ENCODE measurements at places on chromosomes 6 and 20. TPM values are rescaled to one million over a fixed set of nuclear protein-coding genes. Genes with fewer than 3 reads are reported as not detected.

DNA sequence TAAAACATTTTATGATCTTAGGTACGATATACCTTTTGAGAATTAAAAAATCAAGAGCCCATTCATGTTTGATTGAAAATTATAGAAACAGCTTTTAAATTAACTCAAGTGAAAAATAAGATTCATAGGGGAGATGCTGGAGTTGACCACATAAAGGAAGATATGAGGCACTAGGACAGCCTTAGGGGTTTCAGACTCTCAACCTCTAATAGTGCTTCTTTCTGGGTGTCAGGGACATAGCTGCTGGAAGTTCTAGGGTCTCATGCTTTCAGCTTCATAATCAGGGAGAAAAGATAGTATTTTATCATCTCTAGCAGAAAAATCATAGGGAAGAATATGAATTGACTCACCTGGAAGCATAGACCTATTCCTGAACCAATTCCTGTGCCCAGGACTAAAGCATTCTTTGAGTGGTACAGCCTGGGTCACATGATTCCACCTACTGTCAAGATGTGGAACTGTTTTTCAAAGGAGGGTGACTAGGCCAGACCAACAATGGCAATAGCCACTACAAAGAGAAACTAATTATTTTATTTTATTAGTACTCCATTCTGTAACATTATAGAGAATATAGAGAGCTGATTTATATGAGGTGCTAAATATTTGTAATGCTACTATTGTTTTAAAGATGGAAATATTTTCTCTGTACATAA is 27.8 kb upstream of the CENPW start:
- DNase-seq = no peak

DNA sequence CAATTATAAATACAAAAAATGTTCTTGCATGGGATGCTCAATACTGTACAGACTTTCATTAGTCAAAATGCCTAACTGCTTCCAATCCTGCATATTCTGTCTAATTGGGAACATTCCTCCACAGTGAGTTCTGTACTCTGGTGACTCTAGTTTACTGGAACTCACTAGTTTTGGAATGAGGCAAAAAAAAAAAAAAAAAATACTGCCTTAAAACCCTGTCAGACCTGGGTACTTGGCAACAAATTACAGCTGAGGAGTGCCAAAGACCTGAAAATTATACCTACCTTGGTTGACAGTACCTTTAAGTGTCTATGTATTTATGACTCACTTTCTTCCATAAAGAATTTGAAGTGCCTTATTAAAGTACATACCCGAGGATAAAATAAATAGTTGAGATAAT is 276.7 kb downstream of the FARS2 start:
- DNase-seq = no peak

- DNase-seq = no peak
Observed at GRCh38 chr20:9233804-9234203, 164.9 kb downstream of the PLCB4 start.

- no peak for DNase-seq
Observed at GRCh38 chr6:167113047-167113754, 9.7 kb upstream of the CCR6 start.

DNA sequence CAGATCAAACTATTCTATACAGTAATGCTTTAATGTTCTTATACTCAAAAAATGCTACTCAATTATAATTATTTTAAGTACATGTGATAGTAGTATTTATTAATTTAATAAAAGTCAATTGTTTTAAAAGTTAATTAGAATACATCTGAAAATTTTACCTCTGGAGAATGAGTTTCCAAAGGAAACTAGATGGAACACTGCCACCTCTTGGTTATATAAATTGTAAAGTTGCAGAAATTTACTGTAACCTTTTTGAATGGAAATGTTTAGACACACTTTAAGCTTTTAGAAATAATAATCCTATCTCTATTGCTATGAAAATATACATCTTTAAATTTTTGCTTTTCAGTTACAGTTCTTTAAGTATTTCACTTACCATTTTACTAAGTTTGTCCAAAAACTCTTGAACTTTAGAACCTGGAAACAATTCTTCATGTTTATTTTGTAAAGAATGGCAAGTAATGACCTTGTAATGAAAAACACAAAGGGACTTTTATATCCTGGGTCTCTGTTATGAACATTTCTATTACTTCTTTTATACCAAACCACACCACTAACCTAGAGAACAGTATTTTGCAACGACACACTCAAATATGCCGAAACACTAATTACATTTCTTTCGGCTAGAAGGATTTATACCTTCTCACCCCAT is 10.9 kb upstream of the BMP5 start:
- DNase-seq = no peak

- DNase-seq = no peak
Observed at GRCh38 chr6:28232785-28233184, 7.7 kb downstream of the ZSCAN9 start.

GRCh38 chr6:35305117-35305516 is 7.5 kb downstream of the DEF6 start:
- no peak for DNase-seq

DNA sequence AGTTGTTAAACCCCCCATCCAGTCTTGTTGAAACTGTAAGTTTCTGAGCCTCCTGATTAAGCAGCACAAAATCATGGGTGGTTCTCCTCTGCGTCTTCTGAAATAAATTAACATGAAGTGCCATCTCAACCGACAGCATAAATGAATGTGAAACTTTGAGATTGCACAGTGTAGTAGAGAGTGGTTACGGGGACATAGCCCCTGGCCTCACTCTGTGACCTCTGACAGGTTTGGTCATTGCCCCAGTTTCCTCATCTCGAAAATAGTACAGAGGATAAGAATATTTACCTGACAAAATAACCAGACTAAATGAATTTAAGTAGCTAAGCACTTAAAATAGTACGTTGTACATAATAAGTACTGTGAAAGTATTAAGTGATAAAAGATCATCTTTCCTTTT is 19.1 kb downstream of the NKX2-4 start:
- DNase-seq = no peak

DNA sequence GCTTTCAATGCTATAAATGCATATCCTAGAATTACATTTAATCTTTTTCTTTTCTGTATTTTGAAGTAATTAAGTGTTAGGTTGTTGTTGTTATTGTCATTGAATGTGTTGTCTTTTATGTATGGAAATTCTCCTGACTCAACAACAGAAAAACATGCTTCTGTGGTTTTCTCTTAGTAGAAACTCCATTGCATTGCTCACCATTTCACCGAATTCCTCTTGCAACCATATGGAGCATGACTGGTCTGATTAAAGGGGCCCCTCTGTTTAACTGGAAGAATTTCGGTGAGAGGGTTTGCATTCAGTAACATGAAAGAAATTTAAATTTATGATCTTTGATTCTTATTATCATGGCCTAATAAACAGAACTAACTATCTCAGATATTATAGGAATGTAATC is 454.3 kb upstream of the JARID2 start:
- DNase-seq = no peak

GRCh38 chr6:169162249-169162648 is 91.4 kb downstream of the THBS2 start:
- no peak for DNase-seq

- DNase-seq = no peak
Observed at GRCh38 chr6:158907931-158908330, 88.8 kb upstream of the EZR start.

DNA sequence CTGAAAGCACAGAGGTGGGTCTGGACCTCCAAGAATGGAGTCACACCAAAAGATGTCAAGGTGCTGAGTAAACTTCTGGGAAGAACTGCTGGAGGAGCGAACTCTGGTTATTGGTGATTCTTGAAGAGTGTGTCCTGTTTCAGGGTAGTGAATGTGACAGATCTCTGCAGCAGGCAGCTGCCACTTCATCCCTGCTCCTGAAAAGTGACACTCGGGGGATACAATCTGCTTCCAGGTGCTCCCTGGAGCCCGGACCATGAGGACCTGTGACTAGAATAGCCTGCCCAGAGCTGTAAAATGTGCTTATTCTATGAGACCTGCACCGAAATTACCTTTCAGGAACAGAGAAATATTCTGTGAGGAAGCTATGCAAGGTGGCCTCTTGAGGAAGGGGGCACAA is 191.1 kb downstream of the FOXC1 start:
- no peak for DNase-seq

DNA sequence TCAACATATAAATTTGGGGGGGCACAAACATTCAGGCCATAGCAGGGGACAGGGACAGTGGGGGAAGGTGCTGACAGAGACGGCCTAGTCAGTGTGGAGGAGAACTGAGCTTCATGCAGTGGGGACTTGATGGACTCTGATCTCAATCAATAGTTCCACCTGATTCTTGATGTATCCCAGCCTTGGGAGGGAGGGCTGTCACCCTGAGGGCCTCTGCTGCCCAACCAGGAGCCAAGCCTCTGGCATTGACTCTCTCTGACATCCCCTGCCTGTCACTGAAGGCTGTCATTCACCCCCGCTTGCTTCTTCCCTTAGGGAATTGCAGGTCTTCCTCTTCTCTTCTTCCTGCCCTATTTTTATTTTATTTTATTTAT is 180.6 kb upstream of the TAB2 start:
- DNase-seq = no peak

GRCh38 chr6:56524891-56525703 is 117.6 kb downstream of the DST start:
- DNase-seq = no peak

- no peak for DNase-seq
Observed at GRCh38 chr6:169886631-169887227, 135.3 kb downstream of the ERMARD start.

- no peak for DNase-seq
Observed at GRCh38 chr6:12608016-12608860, 108.3 kb upstream of the PHACTR1 start.

DNA sequence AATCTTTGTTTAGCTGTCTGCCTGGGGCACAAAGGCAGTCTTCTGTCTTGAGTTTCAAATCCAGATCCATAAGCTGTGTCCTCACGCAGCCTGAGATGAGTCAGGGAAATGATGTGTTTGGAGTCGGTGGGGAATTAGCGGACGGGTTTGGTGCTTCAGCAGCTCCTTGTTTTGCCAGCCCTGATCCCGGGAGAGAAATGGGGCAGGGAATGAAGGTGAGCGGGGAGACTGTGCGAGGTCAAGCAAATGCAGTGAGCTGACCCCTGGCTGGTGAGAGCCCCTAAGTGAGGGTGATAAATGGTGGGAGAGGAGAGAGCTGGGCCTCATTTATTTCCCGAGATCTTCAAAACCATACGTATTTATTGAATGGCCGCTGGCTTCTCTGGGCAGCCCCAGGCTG is 21.6 kb downstream of the DUSP22 start:
- no peak for DNase-seq

DNA sequence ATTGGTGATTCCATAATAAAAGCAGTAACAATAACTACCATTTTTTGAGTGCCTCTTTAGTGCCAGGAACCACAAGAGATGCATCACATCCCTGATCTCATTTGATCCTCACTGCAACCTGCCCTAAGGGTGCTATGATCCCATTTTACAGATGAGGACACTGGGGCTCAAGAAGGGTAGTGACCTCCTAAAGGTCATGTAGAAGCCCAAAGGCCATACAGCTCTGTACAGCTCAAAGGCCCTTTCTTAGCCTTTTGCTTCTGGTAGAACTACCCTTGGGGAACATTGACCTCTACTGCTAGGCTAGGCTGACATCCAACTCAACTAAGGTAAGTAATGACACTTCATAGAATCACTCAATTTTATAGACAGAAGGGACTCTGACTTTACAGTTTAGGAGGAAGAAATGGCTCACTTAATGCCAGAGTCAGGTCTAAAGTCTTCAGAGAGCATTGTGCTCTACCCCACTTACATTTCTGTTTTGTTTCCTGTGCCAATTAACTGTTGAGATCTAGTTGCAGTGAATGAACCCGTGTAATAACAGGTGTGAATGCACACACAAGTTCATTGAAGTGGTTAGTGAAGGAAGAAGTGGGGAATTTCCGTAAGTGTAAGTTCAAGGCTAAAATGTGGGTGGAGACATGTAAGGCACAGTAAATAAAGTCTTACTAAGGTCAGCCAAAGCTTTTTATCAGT is 10.7 kb downstream of the SLC9A8 start:
- no peak for DNase-seq

DNA sequence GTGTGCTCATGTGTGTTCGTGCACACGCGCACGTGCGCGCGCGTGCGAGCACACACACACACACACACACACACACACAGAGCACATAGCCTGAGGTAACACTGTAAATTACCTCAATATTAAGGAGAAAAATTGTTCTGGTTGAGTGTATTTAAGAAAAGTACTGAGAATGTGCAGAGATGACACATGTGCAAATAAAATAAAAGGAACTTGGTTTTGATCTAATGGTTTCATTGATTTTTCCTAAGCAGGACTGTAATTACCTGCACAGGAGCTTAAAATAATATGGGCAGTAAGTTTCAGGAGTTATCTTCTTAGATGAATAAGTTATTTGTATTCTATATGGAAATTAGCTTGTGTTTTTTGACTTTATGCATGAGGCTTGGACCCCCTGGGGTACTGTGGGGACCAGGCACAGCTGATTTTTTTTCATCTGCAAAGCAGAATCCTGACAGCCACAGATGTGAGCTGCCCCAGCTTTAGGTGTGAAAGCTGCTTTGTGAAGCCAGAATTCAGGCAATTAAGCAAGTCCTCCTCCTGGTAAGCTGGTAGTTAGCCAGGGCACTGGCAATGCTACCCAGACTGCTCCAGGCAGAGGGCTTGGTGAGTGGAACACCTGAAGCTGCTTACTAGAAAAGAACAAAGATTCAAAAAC is 1040.6 kb upstream of the CITED2 start:
- DNase-seq = no peak

- DNase-seq = no peak
Observed at GRCh38 chr20:37377346-37378081, 31.6 kb downstream of the SRC start.

DNA sequence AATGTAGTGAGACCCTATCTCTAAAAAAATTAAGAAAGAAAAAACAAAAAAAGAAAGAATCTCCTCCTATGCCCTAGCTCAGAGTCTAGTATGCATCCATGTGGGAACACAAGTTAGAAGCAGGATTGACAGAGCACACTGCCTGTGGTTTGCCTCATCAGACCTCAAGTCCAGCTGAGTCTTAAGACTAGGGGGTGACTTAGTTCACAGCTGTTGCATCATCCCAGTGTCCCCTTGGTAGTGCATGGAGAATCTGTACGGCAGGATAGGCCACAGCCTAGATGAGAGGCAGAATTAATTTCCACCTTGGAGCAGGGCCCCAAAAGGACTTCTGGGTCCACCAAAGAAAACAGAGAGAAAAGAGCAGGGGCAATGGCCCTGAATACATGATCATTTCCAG is 13.7 kb downstream of the PNPLA1 start:
- no peak for DNase-seq

CPXM1 gene
- total RNA-seq = 7.8 TPM

SLC22A1 gene
- total RNA-seq = 1.9 TPM

RGS17 gene
- 119 TPM for total RNA-seq

SUMO4 gene
- 7.3 TPM for total RNA-seq

PHACTR2 gene
- 20.6 TPM for total RNA-seq

OTOR gene
- total RNA-seq = 0.47 TPM

All from occipital lobe (tissue), 3 donors.